ENCODE measurements at places on chromosomes 3 and 15.

DNA sequence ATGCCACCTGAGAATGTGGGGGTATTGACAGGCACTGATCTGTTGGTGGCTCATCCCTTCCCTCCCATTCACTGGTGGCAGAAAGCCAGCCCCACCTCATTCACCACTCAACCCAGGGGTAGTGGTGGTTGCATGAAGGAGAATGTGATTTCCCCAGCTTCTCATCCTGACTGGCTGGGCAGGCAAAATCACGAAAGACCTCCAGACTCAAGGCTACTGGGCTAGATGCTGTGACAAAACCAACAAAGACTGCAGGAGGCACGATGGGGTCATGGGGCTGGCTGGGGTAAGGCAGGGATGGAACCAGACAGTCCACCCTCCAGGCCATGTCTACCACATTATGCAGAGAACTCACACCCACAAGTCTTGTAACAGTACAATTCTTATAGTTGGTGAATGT is 33.9 kb downstream of the FSTL1 start:
- DNase-seq: no peak

DNA sequence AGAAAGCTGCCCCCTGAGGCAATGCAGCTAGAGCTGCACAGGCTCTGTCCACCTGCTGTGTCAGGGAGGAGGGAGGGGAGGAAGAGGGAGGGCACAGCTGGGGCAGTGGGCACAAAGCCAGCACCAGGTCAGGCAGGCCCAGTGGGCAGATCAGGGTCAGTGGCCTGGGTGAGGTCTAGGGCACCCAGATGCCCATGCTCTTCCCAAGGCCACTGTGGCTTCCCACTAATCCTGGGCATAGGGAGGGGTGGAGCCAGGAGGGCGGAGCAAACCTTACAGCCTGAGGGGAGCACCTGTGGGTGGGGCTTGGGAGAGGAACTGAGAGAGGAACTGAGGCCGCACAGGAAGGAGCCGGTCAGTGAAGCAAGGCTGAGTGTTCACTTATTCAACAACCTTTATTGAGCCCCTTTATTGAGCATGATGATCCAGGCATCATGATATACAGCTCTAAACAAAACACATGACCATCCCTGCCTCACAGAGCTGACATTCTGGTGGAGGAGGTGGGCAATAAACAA is 55.0 kb downstream of the RHCG start:
- DNase-seq: no peak

- DNase-seq: no peak
Measured at GRCh38 chr3:182148360-182148759, 436.6 kb downstream of the SOX2 start.

- no peak for DNase-seq
Measured at GRCh38 chr15:73756947-73757513, 3.9 kb upstream of the INSYN1 start.

DNA sequence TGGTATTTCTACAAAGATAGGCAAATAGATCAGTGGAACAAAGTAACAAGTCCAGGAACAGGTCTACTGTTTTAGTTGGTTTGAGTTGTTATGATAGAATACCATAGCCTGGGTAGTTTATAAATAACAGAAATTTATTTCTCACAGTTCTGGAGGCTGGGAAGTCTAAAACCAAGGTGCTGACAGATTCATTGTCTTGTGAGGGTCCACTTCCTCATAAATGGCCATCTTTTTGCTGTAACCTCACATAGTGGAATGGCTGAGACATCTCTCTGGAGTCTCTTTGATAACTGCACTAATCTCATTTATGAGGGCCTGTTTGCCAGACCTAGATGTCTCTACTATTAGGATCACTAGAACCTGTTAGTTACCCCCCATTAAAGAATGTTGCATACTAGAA is 152.3 kb upstream of the MYRIP start:
- no peak for DNase-seq

DNA sequence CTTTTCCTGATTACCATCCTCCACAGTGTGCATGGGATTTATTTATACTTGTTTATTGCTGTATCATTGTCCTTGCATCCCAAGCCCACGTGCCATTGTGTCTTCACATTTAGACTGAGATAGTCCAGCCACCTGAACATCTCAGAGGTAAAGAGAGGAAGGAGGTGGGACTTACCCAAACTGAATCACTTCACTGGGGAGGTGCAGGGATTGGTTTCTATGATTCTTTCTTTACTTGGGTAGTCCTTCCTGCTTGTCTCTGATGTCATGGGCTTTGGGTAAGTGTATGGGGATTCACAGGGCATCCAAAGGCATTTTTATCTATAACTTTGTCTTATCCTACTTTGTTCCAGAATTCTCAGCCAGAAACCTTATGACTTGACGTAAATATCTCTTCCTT is 141.5 kb upstream of the UMPS start:
- no peak for DNase-seq

GRCh38 chr15:80815106-80815505 is 35.9 kb downstream of the CEMIP start:
- no peak for DNase-seq

Measured in posterior vena cava (tissue), 2 donors.